RPMI7951 (cell line): ENCODE measurements at places on chromosomes 1 and 21. TPM values are rescaled to one million over a fixed set of nuclear protein-coding genes. Genes with fewer than 3 reads are reported as not detected.

The HSF2BP gene
- total RNA-seq = 0.49 and 0.96 TPM in 2 replicates

The CCDC30 gene
- 0.84 and 2.5 TPM in 2 replicates for total RNA-seq

The SAMD11 gene
- 0.20 and 0.48 TPM in 2 replicates for total RNA-seq

DNA sequence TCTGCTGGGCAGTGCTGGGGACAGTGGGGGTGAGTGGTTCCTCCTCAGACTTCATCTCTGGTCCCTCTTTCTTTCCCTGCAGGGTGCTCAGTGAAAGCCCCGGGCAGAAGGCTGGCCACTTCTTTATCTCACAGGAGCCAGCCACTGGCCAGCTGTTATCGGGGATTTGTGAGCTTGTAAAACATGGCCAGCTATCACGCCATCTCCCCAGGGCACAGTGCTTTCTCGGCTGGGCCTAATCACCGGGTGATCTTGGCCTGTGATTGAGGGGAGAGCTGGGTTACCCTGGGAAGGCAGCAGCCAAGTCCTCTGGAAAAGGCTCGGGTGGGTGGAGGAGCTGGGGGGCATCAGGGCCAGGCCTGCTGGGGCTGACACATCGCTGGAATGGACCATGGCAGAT lies 83.0 kb downstream of the IGSF21 start:
- DNase-seq = no peak

GRCh38 chr1:43054961-43055360 lies 96.3 kb upstream of the SLC2A1 start:
- no peak for DNase-seq

DNA sequence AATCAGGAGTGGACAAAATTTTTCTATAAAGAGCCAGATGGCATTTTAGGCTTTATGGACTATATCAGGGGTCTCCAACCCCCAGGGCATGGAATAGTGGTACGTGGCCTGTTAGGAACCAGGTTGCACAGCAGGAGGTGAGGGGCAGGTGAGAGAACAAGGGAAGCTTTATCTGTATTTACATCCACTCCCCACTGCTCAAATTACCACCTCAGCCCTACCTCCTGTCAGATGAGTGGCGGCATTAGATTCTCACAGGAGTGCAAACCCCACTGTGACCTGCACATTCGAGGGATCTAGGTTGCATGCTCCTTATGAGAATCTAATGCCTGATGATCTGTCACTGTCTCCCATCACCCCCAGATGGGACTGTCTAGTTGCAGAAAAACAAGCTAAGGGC lies 13.9 kb downstream of the PHTF1 start:
- DNase-seq = no peak

DNA sequence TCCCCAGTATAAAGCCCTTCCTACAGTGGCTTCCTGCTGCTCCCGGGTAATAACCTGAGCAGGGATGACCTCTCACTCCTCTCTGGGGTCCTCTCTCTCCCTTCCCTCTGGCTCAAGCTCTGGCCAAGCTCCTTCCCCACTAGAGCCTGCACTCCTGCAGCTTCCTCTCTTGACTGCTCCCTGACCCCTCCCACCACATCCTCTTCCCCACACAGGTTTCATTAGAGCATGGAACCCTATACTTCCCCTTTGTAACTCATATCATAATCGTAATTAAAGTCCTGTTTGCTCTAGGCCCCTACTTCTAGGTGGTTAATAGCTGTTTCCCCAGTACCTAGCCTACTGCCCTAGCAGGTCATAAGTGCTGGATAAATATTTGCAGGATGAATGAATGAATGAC lies 146.2 kb downstream of the C1orf21 start:
- no peak for DNase-seq
